AML-193 (cell line): ENCODE measurements at places on chromosomes 7 and 10.
A peak's percentile ranks its signal among the peaks of the same experiment; 100 is the strongest.

GRCh38 chr7:24924375-24924774, 55.6 kb downstream of the OSBPL3 start:
- no peak for DNase-seq

- DNase-seq: no peak
Measured at GRCh38 chr7:30994206-30995100, 30.7 kb downstream of the GHRHR start.

DNA sequence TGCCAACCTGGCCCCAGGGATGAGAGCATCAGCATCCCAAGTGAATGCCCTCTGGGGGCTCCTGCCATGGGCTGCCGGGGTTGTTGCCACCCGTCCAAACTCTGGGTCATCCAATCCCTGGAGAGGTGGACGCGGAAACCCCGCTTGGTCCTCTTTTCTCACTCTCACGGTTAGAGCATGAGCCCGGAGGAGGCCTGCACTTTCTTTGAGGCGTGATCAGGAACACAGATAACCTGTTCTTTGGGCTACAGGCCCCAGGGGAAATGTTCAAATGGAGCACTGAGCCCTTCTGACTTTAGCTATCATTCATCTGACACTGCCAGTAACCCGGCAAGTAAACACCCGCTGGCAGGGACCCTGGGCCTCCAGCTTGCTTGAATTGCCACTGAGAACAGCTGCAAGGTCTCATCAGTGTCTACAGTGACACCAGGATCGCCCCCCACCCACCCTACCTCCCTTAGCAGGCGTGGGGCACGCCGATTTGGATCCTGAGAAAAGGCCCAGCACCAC, 29.4 kb upstream of the SLF2 start:
- no peak for DNase-seq

- DNase-seq: no peak
Measured at GRCh38 chr7:101160910-101161309, 4.5 kb downstream of the VGF start.

DNA sequence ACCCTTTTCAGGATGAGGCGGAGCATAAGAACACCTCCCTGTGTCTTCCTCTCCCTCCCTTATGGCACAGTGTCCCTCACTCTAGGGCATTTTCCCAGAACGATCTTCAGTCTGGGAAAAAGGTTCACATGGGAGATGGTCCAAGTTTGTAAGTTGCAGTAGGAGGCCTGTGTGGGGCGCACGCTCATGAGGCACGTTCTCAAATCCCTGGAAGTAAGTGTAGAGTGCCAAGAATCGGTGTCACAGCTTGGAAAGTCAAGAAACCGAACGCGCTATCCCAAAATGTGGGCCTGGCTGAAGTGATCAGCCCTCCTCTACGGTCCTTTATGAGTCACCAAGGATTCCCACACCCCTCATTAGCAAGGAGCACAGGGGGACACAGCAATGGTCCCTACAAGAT, 23.9 kb upstream of the SMARCD3 start:
- DNase-seq: no peak

GRCh38 chr10:2887391-2888070, 179.8 kb upstream of the PFKP start:
- DNase-seq: no peak

DNA sequence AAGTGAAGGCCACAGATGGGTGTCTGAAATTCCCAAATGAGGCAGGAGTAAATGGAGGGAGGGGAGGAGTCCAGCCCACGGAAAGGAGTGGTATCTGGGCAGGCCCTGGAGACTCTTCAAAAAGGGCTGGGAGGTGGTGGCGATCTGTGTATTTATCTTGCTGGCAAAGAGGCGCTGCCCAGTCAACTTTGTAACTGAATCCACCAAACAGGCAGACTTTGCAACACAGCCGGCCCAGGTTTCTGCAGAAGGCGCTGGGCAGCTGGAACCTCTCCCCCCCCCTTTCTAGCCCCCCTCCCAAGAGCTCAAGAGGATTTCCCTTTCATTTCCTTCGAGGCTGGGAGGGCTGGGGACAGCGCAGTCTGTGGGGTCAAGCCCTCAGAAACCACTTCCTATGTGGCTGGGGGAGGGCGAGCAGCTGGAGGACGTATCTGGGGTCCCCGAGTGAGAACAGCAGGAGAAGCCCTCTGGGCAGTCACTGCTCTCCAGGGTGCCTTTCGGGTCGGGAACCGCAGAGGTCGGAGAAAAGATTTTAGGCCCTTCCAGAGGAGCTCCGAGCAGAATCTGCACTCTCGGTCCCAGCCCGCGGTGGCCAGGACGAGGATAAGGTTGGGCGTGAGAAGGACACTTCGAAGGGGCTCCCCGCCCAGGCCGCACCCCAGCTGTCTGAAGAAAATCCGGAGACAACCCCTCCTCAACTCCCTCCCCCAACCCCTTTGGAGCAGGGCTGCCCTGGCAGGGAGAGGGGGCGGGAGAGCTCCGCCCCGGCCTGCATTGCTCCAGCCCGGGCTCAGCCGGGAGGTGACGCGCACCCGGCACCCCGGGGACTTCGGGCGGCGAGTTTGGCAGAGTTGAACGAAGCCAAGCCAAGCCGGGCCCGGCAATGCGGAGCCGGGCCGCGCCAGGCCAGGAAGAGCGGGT, 965 bp downstream of the ZCCHC24 start:
- DNase-seq: peak; percentile 62

DNA sequence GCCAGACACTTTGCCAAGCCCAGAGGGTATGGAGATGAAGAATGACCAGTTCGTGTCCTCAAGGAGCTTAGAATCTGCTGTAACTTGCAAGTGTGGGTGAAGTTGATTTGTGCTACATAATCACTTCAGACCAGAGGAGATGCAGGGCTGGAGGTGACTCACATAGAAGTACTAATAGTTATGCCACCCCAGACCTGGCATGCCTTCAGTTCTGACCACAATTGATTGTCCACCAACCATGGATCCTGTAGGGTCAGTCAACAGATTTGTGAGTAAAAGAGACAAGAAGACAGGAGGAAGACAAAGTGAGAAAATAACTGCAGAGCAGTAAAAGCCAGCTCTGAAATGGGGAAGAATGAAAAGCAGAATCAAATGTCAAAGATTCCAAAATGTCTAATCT, 51.2 kb upstream of the BMPER start:
- DNase-seq: no peak

- DNase-seq: peak; percentile 17
Measured at GRCh38 chr7:521221-522070, 1.8 kb upstream of the PDGFA start.

- peak; percentile 38 for DNase-seq
Measured at GRCh38 chr10:74244097-74244685, 93.2 kb downstream of the ADK start.

DNA sequence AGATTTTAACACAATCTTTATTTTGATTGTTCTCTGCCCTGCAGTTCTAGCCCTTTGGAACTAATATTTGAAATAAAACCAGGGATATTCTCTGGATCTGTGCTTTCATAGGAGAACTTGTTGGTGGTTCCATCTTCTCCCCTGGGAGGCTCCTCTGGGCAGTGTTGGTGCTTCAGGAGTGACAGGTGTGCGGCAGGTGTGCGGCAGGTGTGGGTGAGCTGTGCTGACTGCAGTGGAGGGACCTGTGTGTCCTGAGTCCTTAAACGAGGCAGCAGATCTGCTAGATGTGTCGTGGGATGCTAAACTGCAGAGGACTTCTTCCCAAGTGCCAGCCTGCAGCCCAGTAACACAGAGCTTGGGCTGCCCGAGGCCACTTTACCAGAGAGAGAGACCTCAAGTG, 98.4 kb downstream of the LYZL1 start:
- no peak for DNase-seq

DNA sequence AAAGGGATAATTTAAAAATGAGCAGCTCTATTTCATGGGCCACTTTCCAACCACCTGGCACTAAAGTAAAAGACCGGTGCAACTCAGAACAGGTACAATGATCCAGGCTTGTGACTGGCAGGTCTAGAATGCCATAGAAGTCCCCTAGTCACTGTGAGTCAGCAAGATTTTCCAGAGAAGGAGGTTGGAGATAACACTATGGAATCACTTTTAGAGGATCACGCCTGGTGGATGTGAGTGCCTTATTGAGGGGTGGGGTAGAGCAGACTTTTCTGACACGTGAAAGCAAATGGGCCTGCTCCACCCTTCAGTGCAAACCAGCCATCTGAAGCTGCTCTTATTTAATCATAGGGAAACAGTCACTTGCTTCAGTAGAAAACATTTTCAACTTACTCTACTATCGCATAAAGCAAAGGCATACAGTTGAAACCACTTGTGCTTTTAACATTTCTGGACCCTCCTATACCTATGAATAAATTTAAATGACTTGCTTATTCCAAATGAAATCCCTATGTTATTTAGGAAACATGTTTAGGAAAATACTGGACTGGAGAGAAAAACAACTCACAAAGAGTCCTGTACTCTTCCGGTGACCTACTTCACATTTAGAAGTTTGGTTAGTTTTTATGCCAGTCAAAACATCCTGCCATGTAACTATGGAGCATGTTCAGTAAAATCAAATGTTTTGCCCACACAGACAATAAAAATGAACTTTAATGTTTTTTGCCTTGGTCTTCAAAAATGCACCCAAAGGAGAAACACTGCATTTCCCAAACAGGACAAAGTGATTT, 21.5 kb upstream of the AKR1C1 start:
- DNase-seq: no peak

GRCh38 chr10:20839141-20839540, 58.0 kb downstream of the NEBL start:
- no peak for DNase-seq

- DNase-seq: no peak
Measured at GRCh38 chr7:379456-380138, 89.6 kb downstream of the FOXL3 start.

DNA sequence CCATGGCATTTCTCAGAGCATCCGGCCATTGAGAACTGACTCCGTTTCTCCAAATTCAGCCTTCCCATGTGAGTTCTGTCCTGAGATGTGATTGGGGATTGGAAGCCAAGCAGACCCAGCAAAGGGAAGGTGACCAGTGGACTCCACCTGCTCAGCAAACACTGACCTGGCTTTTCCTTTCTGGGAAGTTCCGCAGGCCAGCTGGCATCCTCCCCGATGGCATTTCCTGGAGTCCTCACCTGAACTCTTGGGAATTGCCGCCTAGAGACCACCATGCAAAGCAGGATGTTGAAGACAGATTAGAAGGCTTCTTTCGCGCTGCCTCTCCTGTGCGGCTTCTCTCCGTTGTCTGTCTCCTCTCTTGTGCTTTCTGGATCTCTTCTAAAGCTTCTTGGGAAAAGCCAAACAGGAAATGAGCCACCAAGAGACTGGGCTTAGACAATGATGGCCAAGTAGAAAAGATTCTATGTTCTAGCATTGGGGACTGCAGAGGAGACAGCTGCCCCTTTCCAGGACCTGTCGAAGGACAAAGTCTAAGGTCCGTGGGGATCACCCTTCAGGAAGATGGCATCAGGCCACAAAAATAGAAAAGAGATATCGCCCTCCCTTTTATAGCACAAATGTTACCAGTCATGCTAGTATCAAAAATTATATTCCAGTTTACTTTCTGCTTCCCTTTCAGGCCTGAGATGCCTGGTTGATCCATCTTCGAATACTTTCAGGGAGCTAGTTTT, 103.7 kb upstream of the INSYN2A start:
- DNase-seq: no peak

GRCh38 chr7:768881-769504, 41.9 kb upstream of the PRKAR1B start:
- no peak for DNase-seq

- no peak for DNase-seq
Measured at GRCh38 chr10:112996462-112996861, 46.4 kb downstream of the TCF7L2 start.

DNA sequence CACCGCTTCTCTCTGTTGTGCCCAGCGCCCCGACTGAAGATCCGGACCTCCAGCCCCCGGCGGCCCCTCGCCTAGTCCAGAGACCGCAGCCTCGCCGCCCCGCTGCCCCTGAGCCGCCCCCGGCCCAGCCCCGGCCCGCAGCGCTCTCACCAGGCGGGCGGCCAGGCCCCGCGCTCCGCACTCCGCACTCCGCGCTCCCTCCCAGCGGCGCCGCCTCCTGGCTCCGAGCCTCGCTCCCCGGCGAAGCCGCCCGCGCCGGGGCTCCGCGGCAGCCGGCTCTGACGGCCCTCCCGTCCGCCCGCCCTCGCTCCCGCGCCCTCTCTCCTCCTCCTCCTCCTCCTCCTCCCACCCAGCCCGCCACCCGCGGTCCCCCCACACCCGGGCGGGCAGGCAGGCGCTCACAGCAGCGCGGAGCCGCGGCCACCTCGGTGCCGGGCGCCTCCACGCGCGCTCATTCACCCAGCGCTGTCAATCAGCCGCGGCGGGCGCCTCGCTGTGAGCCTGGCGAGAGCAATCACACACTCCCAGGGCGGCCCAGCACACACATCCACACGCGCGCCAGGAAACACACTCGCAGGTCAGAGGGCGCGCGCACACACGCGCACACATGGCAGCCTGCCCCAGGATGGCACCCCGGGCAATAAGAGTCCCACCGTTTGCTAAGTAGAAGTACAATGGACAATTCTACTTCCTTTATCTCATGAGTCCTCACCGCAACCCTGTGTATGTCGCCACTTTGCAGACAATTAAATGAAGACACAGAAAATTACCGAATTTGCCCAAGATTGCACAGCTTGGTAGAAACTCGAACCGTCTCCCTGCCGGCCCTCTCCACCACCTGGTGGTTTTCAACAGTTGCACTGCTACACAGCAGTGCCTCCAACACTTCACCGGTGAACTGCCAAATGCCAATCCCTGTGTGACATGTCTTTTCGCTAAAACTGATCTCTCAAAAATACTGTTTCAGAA, at the start of gene PRRT4:
TSS of gene PRRT4 (minus strand) at position 280 of the 969 bp plus-strand sequence.
- peak; percentile 84 for DNase-seq

- DNase-seq: no peak
Measured at GRCh38 chr7:112481121-112481736, 438 bp downstream of the LSMEM1 start.

- peak; percentile 93 for DNase-seq
Measured at GRCh38 chr7:99380032-99380822, 5.7 kb downstream of the ARPC1B start.

- no peak for DNase-seq
Measured at GRCh38 chr10:76297780-76298281, 866.4 kb downstream of the LRMDA start.

- DNase-seq: no peak
Measured at GRCh38 chr7:151138153-151138851, 29.2 kb downstream of the GBX1 start.

DNA sequence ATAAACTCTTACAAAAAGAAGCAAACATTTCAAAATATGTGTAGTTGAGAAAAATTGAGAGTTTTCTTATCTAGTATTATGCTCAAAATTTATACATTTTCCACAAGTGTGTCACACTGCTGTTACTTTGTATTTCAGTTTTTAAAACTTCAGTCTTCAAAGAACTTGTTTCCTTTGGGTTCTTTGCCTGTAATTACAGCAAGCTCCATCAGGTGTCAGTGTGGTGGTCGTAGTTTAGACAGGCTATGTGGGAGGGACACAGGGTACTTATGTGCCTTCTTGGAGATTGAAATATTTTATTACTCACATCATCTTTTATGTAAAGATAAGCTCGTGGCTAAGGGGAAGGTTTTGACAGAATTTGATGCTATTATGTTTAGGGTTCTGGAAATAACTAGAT, 360.5 kb downstream of the FGFR2 start:
- no peak for DNase-seq
